Lung (tissue), 17 donors: ENCODE measurements at places on chromosomes 5 and 9.
A peak's percentile ranks its signal among the peaks of the same experiment; 100 is the strongest.

- DNase-seq = no peak
Measured at GRCh38 chr9:38213631-38214299, 144.7 kb upstream of the SHB start.

GRCh38 chr9:135991771-135992170, 30.6 kb upstream of the UBAC1 start:
- DNase-seq = no peak

GRCh38 chr9:121871431-121872025, 220.1 kb downstream of the DAB2IP start:
- no peak for DNase-seq

DNA sequence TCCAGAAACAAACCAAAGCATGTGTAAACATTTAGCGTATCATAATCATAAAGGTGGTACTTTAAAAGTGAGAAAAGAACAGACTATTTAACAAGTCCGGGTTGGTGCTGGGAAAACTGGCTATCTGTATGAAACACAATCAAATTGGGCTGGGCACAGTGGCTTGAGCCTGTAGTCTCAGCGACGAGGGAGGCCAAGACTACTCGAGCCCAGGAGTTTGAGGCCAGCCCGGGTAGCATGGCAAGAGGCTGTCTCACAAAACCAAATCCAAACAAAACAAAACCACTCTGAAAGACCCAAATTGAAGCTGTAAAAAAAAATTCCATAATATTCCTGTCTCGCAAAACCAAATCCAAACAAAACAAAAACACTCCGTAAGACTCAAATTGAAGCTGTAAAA, 4.3 kb downstream of the MRNIP start:
- no peak for DNase-seq

GRCh38 chr5:31464081-31464480, 67.8 kb downstream of the DROSHA start:
- DNase-seq = no peak

DNA sequence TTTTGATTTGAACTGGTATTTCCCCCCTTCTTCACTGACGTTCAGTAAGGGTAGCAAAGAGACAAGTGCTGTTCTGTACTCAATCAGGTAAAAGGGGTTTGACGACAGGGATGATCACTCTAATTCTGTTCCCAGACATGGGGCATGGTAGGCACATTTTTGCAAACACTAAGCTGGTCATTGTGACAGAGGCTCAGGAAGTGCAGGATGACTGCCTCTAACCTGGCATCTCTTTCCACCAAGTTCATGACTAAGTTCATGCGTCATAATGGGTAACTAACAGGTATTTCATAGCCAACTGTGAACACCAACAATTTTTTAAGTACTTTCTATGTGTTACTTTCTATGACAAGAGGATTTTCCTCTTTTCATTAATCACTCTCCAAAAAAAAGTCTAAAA, 166.5 kb downstream of the MAPKAP1 start:
- no peak for DNase-seq

GRCh38 chr5:102106599-102106998, 189.5 kb downstream of the SLCO4C1 start:
- no peak for DNase-seq

DNA sequence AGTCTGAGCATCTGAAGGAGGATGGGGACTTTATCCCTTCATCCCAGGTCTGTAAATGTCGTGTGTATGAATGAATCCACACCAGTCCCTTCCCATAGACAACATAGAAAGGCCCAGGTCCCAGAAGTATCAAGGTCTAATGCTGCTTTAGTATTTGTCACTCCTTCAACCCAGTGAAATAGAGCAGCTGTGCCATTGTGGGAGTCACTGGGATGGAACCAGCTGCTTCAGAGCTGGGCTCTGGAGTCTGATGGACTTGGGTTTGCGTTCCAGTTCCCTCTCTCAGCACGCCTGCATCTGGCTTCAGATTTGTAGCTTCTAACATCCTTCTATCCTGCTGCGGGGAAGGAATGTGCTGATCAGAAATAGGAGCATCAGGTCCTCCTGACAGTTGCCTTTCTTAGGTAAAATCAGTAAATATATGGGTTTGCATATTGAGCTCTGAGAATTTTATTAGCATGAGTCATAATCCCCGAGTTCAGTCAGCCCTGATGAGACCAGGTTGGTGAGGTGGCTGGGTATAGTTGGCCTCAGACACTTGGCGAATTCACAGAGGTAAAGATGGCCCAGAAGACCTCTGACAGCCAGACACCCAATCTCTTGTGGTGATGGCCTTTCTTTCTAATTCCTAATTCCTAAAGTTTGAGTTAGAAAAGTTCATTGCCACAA, 10.1 kb downstream of the ACO1 start:
- DNase-seq = no peak

DNA sequence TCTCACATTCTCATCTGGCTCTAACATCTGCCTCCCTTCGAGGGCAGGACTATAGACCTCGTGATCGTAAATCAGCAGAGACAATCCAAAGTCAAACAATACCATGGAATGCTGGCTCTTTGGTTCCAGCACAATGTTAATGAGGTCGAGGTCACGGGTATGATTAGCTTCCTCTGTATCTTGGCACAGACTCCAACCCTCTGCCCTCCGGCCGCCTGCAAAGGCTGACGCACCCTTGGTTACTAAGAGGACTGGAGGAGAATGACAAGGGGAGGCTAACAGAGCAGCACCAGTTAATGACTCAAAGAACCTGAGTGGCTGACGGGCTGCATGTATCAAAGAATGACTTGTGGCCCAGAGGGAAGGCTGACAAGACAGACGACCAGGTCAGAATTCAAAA, 10.1 kb downstream of the LHFPL2 start:
- DNase-seq = peak; percentile 68

- peak; percentile 85 for DNase-seq
Measured at GRCh38 chr9:100602342-100602801, 24.5 kb downstream of the CAVIN4 start.

GRCh38 chr5:132749506-132749905, 2.3 kb downstream of the CCNI2 start:
- no peak for DNase-seq

GRCh38 chr5:145999208-145999607, 62.8 kb downstream of the SH3RF2 start:
- DNase-seq = no peak

DNA sequence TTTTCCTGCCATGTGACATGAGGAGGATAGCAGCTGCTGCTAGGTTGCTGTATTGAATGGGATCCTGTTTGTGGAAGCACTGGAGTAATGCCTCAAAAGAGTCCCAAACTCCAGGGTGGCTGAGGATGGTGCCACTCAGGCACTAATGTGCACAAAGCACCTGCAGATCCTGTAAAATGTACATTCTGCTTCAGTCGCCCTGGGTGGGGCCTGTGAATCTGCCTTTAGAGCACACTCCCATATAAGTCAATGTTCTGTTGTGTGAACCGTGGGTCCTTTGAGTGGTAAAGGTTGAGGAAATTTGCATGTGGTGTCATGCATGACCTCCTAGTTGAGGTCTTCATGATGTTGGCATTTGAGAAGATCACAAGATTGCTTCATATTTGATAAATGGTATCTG, 31.6 kb upstream of the ANKRD18A start:
- no peak for DNase-seq

- no peak for DNase-seq
Measured at GRCh38 chr9:33377089-33377715, 25.2 kb downstream of the AQP7 start.

- no peak for DNase-seq
Measured at GRCh38 chr9:77960356-77961153, 71.1 kb downstream of the GNAQ start.

GRCh38 chr5:95591490-95591901, 28.4 kb upstream of the GPR150 start:
- no peak for DNase-seq

DNA sequence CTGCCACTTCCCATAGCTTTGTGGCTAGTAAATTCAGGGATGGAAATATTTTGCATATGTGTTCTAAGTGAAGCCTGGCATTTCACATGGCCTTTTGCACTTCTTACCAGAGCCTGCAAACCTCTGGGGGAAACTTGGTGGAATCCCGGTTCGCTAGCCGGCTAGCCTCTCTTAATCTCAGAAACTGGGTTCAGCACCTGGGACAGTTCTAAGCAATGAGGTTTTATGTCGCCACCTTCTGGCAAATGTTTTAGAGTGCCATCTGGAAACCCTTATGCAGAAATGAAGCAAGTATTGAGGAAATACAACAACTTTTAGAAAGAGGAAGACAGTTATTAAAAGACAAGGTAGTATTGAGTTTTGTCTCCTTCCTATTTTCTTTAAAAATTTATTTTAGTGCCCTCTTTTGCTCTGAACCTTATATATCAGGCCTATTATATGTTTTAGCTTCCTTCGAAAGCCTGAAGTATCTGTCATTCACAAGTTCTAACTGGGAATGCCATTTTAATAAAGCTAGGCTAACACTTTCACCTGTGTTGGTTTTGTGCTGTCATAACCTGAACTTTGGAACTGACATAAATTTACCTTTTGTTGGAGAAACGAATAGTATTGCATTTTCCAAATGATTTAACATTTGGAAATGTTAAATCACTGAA, 963 bp upstream of the HTR1A start:
- DNase-seq = peak; percentile 92

DNA sequence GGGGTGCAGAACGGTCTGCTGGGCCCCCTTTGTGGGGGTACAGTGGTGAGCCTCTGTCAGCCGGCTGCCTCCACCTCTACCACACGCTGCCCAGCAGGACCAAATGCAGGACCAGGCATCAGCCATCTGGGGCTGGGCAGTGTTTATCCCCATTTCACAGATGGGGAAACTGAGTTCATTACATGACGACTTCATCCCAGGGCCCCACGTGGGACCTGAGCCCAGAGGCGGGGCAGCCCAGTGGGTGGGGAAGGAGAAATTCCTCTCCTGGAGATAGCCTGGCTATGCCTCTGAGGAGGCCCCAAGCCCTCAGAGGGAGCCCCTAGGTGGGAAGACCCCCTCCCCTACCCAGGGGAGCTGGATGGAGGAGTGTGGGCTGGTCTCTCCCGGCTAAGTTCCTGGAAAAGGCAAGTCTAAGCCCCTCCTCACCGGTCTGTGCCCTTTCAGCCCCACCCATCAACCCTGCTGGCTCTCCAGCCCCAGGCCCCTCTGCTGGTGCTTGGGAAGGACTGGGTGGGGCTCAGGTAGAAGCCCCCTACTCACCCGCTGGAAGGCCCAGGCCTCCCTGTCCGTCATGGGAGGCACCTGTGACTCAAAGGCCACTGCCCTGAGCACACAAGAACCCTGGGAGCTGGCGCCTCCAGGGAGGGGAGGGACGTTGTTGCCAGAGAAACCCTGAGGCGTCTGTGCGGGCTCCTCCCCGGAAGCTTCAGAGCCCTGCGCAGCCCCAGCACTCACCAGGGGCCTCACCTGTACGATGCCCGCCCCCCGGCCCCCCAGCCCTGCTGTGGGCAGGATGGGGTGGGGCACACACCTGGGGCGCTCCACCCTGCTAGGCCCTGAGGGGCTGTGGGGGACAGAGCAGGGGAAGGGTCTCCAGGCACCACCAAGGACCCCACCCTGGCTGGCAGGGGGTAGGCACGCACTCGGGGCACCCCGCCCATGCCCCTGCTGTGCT, 7.4 kb upstream of the CCDC187 start:
- peak; percentile 61 for DNase-seq

GRCh38 chr9:97842960-97843359, 10.1 kb upstream of the FOXE1 start:
- no peak for DNase-seq

DNA sequence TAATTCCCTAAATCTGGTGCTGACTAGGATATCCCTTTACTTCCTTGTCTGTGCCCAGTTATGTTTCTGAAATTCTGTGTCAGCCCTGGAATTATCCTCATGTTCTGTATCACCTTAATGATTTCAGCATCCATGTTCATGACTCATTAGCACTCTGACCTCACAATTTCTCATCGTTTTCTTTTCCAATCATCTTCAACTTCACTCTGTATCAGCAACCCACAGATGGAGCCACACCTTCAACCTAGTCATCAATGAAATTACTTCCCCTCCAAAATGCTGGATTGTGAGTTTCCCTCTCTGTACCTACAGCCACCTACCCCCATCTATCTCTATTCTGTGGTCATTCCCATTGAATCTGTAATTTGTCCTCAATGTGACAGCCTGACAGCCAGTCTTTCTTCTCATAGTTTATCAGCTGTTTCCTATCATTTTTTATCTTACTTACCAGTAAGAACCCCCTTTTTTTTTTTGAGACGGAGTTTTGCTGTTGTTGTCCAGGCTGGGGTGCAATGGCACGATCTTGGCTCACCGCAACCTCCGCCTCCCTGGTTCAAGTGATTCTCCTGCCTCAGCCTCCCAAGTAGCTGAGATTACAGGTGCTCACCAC, 3.1 kb upstream of the IL6ST start:
- DNase-seq = no peak

- no peak for DNase-seq
Measured at GRCh38 chr5:111068213-111068612, 3.3 kb upstream of the TSLP start.

DNA sequence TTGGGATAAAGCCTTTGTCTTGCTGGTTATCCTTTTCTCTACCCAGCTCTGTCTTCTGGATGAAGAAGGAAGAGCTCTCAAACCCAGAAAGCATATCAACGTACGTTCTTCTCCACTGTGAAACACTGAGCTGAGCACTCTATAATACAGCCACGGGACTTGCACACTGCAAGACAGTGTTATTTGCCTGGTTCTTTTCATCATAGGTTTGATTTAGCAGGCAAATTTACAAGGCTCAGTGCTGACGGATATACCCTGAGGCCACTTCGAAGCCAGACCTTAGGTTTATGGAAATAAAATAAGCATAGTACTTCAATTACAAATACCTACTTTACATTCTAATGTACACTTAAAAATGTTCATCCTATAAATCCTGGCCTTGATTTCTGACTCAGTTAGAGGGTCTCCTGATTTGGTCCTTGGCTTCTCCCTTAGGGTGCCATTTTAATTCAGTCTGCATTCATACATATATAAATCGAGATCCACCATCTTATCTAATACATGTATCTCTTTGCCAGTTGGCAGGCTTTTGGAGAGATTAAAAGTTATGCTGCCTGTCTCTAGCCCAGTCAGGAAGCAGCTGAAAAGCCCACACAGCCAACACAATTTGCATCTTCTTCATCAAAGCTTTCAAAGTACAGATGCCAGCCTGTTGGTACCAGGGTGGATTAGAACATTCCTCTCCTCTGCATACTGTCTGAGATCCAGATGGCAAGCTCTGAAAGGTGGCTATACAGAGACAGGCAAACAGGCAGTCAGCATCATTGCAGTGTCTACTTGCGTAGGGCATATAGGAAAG, 194.4 kb downstream of the DEPDC1B start:
- DNase-seq = no peak

DNA sequence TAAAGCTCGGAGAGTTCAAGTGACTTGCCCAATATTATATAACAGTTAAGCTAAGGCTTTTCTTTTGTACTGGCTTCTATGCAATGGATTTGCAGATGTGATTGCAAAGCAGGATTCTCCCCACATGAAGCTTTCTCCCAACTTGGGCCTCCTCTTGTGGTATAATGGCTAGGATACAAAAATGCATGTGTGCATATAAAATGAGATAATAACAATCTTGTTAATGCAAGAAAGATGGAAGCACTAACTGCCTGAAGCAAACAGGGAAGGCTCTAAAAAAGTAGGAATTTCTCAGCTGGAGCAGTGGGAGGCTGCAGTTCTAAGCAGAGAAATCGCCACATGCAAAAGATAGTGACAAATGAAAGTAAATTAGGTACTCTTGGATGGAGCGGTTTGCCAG, 444.2 kb upstream of the RIOK2 start:
- no peak for DNase-seq

- no peak for DNase-seq
Measured at GRCh38 chr5:159206368-159206767, 3.0 kb downstream of the RNF145 start.
